ENCODE measurements at places on chromosomes 1 and 21.

- DNase-seq = no peak
Observed at GRCh38 chr1:29960156-29960755, 723.9 kb downstream of the PTPRU start.

DNA sequence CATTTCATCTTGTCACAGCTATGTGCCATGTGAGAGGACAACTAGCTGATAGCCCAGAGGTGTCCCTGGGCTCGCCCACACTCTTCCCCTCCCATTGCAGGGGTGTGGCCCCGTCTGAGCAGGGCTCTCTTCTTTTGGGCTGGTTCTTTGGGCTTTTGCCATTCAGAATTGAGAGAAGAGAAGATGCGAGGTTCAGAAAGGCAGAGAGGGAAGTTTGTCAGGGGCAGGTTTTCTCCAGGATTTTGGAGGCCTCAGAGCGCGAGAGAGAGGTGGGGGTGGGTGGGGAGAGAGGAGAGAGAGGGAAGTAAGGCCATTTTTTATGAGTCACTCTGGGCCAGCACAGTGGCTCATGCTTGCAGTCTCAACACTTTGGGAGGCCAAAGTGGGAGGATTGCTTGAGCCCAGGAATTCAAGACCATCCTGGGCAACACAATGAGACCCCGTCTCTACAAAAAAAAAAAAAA is 5.2 kb downstream of the IFI6 start:
- DNase-seq = no peak

- DNase-seq = no peak
Observed at GRCh38 chr21:44534688-44535087, 5.3 kb downstream of the KRTAP10-1 start.

GRCh38 chr1:206003854-206004800 is 932 bp upstream of the RAB7B start:
- DNase-seq = no peak

GRCh38 chr1:41769068-41769467 is 149.7 kb downstream of the HIVEP3 start:
- DNase-seq = no peak

- DNase-seq = no peak
Observed at GRCh38 chr1:224784265-224785039, 145.0 kb upstream of the DNAH14 start.

GRCh38 chr1:55965981-55966461 is 613.3 kb downstream of the PLPP3 start:
- DNase-seq = no peak

GRCh38 chr1:51607681-51608095 is 9.2 kb upstream of the OSBPL9 start:
- DNase-seq = no peak

GRCh38 chr1:181135437-181135731 is 46.9 kb downstream of the IER5 start:
- DNase-seq = no peak
